ENCODE measurements at places on chromosomes 2 and 18.

DNA sequence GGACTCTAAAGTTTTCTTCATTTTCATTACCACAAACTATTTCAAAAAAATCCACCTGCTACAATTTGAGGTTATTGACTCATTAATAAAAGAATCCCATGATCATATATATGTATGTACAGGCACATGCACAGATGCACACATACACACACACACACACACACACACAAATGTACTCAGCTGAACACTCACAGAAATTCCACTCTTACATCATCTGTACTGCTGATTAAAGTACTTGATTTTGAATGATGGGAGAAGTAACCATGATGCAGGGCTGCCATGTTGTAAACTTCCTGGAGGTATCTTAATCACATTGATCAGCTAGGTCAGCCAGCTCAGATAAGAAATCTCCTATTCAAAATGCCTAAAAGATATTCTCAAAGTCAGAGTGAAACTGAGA, 1313.2 kb upstream of the NRXN1 start:
- DNase-seq = no peak

DNA sequence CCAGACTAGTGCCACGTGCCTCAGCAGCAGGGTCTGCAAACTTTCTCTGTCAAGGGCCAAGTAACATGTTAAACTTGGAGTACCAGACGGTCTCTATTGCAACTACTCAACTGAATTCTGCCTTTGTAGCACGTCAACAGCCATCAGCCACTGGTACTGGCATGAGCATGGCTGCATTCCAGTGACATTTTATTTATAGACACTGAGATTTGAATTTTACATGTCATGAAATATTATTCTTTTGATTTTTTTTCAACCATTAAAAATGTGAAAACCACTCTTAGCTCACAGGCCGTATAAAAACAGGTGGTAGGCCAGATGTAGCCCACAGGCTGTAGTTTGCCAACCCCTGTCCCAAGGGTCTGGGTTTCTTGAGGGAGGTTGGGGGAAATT, 199.7 kb downstream of the TPGS2 start:
- DNase-seq = no peak

- DNase-seq = no peak
Observed at GRCh38 chr2:68992933-68993332, 18.5 kb downstream of the GKN1 start.

GRCh38 chr2:208265371-208265800, 669 bp upstream of the PIKFYVE start:
- peak; percentile 9 for DNase-seq

- DNase-seq = no peak
Observed at GRCh38 chr2:74815941-74816340, 18.0 kb upstream of the HK2 start.
